NCI-H510A treated with DMSO at 0.1 percent for 48 hours (cell line): ENCODE measurements at places on chromosomes 12 and 14.
A peak's percentile ranks its signal among the peaks of the same experiment; 100 is the strongest.

GRCh38 chr14:76876076-76876475 is 49.9 kb downstream of the LRRC74A start:
- peak; percentile 80 for DNase-seq

- DNase-seq, result no peak
These were observed 4.8 kb downstream of the PPP1R36 start for GRCh38 chr14:64554556-64554955.

GRCh38 chr12:53631721-53632120 is 5.5 kb upstream of the ATF7 start:
- no peak for DNase-seq

DNA sequence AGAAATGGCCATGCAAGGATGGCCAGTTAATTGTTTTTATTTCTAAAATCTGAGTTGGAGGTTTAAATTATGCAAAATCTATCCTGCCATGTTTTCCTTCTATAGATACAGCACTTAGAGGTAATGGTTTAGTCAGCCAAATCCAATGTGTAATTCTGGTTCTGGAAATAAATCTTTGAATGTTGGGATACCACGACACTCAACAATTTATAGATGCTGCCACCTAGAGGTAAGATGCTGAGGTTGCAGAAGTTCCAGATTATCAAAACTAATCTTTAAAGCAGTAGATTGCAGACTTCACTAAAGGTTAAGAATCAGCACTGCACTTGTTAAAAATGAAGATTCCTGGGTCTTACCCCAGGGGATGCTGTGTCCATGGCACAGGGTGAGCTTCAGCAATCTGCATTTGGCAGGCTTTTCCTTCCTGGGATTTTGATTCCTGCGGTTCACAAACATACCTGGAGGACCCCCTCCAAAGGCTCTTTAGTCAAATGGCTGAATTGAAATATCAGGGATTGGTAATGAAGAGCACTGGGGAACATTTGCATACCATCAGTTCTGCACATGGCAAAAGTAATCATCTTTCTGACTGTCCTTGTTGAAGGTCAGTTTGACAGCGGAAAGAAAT is 53.4 kb upstream of the ANO4 start:
- DNase-seq, result peak; percentile 60

GRCh38 chr12:47762850-47763465 is 4.3 kb upstream of the RAPGEF3 start:
- no peak for DNase-seq

- no peak for DNase-seq
These were observed 111.4 kb downstream of the EPS8 start for GRCh38 chr12:15677726-15678201.
